ENCODE measurements at places on chromosomes 2 and 18. TPM values are rescaled to one million over a fixed set of nuclear protein-coding genes. Genes with fewer than 3 reads are reported as not detected.

Gene WNT10A
- total RNA-seq: not detected

- no peaks in the 10 kb centered on the region for H3K27me3 ChIP-seq
- H3K36me3 ChIP-seq: no peaks in the 10 kb centered on the region
- DNase-seq: no peak
- H3K4me1 ChIP-seq: no peaks in the 10 kb centered on the region
- no peak overlapping the region for H3K27ac ChIP-seq
Observed at GRCh38 chr2:172763079-172763478, 27.4 kb downstream of the RAPGEF4 start.

Gene DLGAP1
- not detected for total RNA-seq

DNA sequence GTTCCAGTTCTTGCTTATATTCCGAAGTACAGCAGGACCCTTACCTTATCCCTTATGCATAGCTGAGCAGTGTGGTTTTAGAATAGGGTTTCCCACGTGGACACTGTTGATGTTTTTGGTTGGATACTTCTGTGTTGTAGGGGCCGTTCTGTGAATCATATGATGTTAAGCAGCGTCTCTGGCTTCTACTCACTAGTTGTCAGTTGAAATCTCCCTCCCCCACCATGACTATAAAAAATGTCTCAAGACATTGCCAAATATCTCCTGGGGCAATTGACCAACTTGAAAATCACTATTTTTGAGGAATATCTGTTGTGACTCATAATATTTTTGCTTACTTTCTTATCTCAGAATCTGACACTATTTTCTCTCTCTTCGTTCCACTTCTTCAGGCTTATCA lies 713.7 kb downstream of the TSN start:
- H3K36me3 ChIP-seq: no peaks in the 10 kb centered on the region
- no peaks in the 10 kb centered on the region for H3K4me1 ChIP-seq
- no peak overlapping the region for H3K4me3 ChIP-seq
- no peak overlapping the region for H3K27ac ChIP-seq
- DNase-seq: no peak

GRCh38 chr2:85104228-85104627 lies 29.0 kb upstream of the TCF7L1 start:
- H3K4me1 ChIP-seq: no peaks in the 10 kb centered on the region
- H3K27ac ChIP-seq: no peak overlapping the region
- no peaks in the 10 kb centered on the region for H3K27me3 ChIP-seq

Gene PDCD1
- total RNA-seq: not detected

Data from HepG2 (cell line).